ENCODE measurements at places on chromosomes 3 and 15. TPM values are rescaled to one million over a fixed set of nuclear protein-coding genes. Genes with fewer than 3 reads are reported as not detected.

The SCN11A gene
- 0.42 TPM for total RNA-seq

DNA sequence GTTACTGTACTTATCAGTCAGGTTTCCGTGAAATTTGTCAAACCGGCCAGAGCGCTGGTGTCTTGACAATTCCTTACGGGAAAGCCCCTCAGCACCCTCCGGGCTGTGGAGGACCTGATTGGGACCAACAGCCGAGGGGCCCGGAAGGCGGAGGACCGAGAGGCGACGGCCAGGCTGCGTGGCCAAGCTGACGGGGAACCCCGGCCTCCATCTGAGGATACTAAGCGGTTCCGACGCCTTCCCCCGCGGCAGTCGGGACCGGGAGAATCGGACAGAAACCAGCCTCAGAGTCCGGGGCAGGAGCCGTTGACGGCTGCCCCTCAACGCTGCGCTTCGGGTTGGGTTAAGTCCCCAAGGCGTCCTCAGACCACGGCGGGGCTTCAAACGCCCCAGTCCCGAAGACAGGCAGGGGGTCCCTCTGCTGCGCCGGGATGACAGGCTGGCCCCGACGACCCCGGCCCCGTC is 499 bp downstream of the ALDH1A2 start:
- no peak for DNase-seq

DNA sequence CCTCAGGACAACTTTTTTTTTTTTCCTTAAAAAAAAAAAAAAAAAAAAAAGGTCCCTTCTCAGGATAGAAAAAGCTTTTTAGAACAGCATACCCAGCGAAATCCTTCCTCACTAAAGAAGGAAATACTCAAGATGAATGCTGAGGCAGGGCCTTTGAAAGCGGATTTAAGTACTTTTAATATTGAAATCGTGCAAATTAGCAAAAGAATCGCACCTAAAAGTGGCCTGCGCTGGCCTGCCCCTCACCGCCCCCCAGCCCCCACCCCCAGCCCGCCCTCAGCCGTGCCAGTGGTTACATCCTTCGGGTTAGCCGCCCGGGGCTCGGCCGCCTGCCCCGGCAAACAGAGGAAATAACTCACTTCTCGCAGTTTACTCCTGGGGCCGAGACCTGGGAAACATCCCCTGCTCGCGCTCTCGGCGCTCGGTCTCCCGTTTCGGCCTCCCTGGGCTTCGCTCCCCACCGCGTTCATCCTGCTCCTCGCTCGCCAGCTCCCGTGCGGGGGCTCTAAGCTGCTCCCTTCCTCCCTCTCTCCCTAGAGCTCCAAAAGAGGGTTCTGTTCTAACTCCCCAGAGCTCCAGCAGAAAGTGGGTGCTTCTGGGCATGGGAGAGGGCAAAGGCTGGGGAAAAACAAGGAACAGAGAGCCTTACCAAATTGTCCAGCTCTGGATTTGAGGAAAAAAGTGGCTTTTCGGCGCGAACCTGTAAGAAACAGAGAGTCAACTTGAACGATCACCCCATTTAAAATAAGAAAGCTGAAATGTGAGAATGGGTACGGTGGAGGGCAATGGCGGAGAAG is 5.2 kb downstream of the MEIS2 start:
- DNase-seq, result no peak

- no peak for DNase-seq
Measured at GRCh38 chr3:191378142-191378812, 48.0 kb upstream of the UTS2B start.

All from esophagus muscularis mucosa (tissue), 4 donors.